Peyer's patch (tissue), 4 donors: ENCODE measurements at places on chromosomes 13 and 19. TPM values are rescaled to one million over a fixed set of nuclear protein-coding genes. Genes with fewer than 3 reads are reported as not detected.
A peak's percentile ranks its signal among the peaks of the same experiment; 100 is the strongest.

GRCh38 chr19:6723738-6724137 is 3.3 kb upstream of the C3 start:
- no peak for DNase-seq

DNA sequence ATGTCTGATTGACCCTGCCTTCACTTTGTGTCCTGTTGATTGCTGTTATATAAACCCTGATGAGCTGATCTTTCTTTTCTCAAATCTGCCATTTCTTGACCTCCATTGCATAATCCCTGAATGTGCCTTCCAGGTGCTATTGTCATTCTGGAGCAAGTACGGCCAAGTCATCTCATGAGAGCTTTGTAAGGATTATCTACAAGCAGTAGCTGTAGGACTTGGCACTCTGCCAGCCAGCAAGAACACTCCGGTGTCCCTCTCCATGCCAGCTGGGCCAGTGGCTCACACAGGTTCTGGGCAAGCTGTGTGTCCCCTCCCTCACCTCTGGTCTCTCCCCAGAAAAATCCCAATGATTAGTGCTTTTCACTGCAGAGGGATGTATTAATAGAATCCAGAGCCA is 348.1 kb downstream of the FOXO1 start:
- DNase-seq, result peak; percentile 25

DNA sequence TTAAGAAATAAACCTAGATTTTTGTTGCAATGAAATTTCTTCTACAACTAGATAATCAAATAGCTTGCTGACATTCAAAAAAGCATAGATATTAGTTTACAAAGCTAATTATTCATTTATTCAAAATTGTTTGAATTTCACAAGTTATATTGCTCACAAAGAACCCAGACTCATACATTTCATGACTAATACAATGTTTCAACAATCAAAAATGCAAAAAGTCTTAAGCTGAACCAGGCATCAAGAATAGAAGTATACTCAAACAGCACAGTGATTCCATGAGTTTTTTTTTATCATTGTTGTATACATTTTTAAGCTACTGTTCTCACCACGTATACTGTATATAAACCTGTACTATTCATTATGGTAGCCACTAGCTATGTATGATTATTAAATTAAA is 51.0 kb downstream of the DIAPH3 start:
- no peak for DNase-seq

DNA sequence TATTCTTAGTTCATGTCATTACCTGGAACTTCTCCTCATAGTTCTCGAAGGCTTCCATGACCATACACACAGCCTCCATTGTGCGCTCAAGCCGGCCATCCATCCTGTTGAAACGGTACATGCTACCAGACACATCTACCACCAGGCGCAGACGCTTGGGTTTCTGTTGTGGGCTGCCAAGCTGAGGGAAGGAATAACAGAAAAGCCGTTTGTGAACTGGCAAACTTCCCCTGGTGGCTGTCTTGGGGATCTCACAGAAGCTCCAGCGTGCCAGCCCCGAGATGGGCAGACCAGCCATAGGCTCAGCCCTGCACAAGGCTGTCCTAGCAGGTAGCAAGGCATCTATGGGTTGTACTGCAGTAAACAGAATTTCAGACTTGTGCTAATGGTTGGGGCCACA is 130.1 kb downstream of the RGCC start:
- no peak for DNase-seq

- no peak for DNase-seq
Observed at GRCh38 chr19:50258918-50259372, 55.5 kb downstream of the MYH14 start.

DNA sequence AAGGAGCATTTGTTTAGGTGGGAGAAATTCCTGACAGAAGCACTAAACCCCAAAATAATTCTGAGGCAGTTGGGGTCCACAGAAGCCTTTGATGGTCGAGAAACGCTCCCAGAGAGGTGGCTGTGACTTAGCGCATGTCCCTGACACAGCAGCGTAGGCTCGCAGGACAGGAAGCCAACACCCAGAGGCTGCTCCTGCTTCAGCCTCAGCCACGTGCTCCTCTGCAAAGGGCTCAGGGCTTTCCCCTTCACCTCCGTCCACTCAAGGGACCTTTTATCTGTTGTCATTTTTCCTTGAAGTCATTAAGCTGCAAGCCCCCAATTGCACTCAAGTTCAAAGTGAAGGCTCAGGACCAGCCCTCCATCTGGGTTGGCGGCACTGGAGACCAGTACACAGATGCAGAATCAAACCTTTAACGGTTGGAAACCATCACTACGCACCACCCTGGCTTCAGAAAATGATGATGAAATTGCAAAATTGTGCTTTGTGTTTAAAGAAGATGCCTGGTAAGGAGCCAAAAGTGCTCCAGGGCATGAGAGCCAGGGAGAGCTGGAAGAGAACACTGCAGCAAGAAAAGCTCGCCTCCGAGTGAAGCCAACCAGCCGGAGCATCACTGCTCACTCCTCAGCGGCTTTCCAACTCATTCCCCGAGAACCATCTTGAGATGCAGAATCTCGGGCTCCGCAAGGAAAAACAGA is 219.6 kb downstream of the RAP2A start:
- no peak for DNase-seq

GRCh38 chr19:50669302-50670101 is 20.3 kb downstream of the C19orf81 start:
- DNase-seq, result no peak

GRCh38 chr19:31266731-31267130 is 82.5 kb downstream of the TSHZ3 start:
- DNase-seq, result no peak

DNA sequence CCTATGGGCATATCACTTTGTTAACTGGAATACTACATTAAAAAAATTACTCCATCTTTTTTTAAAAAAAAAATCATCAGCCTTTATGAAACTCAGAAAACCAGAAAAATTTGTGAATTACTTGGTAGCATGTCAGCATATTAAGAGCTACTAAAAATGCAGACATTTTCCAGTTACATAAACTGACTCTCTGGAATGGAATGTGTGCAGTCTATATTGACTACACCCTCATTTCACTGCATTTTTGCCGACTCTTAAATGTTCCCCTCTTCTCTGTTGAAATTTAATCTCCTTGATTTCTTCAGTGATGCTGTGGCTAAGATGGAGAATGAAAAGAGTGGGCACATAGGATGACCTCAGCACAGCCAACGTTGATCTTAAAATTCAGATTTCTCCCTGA is 393.8 kb downstream of the ITGBL1 start:
- no peak for DNase-seq

DNA sequence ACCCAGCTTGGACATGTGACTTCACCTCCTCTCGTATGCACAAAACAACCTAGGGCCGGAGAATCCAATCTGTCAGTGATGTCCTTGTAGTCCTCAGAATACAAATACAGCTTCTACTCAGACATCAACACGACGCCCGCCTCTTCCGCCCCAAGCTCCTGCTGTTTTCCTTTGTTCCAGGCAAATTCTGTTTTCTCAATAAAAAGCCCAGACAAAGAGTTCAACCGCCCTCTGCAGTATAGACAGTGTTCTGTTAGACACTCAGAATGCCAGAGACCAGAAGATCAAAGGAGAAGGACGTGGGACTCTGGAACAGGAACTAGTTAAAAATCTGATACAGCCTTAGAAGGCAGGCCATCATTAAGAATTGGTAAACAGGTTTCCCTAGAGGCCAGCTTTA is 42.0 kb upstream of the GGACT start:
- DNase-seq, result no peak

DNA sequence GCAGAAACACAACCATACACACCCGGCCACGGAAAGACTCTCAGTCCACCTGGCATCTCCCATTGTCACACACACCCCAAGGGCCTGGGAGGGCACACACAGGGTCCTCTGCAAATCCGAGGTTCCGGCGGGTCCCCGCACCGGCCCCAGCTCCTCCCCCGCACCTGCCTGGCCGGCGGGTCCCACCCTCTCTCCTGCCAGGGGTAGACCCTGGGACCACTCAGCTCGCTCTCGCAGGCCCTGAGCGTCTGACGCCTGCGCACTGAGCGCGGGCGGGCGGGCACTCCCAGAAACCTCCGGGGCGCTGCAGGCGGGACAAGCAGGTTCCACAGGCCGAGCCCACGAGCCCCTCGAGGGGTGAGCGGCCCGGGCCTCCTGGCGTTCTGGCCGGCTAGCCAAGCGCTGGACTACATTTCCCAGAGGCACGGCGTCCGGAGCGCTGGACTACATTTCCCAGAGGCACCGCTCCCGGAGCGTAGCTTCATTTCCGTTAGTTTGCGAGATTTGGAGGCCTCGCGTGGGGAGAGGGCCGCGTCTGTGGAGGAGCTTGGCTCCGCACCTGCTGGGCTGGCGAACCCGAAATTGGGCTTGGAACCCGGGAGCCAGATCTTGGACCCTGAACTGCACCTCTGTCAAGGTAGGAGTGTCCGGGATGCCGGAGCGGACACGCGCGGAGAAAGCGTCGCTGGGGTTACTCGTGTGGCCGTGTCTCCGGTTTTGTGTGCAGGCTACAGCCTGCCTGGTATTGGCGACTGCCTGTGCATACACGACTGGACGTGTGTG is at the start of gene ZNF420:
Gene ZNF420 (plus strand): TSS at position 500 of the 783 bp plus-strand sequence. CDS start 10,686 bp downstream, outside the sequence.
- peak; percentile 98 for DNase-seq

DNA sequence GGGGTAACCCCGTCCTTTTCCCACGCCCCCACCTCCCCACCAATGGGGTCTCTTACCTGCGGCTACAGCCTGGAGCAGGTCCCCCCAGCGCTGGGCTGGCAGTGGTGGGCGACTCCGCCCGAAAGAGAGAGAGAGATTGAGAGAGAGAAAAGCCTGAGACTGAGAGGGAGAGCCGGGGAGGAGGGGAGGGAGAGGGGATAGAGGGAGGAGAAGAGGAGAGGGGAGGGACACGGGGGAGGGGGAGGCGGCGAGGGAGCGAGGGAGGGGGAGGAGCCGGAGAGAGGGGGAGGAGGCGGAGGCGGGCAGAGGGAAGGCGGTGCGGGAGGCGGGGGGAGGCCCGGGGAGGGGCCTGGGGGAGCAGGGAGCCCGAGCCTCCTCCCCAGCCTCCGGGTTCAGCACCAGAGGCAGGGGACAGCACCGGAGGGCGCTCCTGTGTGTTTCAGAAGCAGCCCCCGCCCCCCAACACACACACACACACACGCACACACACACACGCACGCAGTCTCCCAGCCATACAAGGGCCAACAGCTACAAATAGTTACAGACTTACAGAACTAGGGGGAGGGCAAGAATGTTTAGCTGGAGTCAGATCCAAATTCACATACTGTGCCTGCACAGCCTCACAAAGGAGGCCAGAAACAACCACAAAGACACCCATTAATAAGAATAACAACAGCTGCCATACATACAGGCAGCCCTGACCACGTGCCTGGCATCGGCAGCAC is at the start of gene SLC8A2:
Gene SLC8A2 (minus strand): TSS at position 161 of the 725 bp plus-strand sequence. CDS start 5,490 bp downstream, outside the sequence.
- DNase-seq, result no peak

DNA sequence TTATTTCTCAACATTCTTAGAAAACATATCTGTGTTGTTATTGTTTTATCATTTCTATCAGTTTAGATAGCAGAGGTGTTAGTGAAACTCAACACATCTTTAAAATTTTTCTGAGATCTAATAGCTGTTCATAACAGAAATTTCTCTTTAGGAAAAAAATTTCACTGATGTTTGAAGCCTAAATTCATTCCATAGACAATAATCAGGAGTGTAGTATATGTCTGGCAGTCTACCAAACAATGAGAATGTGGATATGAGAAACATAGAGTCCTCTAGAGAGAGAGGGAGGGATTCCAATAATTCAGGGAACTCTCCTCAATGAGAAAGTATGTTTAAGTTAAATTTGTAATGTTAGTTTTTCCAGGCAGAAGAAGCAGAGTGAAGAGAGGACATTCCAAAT is 118.2 kb upstream of the EDNRB start:
- DNase-seq, result no peak

- peak; percentile 37 for DNase-seq
Observed at GRCh38 chr13:110131424-110131823, 175.5 kb downstream of the COL4A1 start.

DNA sequence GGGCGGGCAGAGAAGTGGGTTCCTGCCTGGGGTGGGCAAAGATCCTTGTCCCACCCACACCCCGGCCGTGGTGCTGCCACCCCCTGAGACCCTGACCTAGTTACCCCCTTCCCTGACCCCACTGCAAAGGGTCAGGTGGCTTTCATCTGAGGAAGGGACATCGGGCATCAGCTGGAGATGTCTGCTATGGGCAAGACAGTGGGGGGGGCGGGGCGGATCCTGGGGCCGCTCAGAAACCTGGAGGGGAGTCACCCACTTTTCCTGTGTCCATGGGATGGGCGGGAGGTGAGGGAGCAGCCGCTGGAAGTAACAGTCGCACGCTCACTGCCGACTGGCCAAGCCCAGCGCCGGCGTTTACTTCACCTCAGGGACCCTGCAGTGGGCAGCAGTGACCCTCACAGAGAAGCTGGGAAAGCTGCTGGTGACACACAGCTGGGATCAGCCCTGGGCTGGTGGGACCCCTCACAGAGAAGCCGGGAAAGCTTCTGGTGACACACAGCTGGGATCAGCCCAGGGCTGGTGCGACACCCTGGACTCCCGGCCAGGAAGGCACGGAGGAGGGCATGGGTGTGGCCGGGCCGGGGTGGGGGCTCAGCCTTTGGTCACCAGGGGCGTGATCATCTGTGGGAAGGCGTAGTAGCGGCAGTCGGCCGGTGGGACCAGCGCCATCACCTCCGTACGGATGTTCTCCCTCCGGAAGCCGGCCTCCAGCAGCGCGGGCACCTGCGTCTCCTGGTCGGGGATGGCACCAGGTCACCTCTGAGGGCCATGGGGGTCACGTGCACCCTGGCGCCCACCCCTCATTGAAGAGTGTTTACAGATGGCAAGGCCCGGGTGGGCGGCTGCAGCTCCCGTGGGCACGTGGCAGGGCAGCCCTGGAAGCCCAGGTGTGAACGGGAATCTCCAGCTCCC is 4.3 kb downstream of the GAMT start:
- no peak for DNase-seq

GRCh38 chr13:112655913-112656312 is 33.9 kb upstream of the ATP11A start:
- DNase-seq, result no peak

DNA sequence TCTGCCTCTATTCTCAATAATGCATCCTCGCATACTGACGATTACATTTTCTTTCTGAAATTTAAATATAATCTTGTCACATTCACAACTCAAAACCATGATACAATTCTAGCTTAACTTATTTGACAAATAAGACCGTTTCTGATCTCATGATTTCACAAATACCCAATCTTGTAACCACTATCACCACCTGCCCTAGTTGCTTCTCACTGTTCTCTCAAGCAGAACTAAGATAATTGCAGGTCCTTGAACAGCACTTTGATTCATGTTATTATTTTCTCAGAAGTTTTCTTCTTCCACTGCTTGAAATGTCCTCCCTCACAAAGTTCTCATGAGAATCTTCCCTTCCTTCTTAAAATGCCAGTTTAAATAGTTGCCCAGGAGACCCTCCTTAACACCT is 211.4 kb downstream of the PCDH9 start:
- DNase-seq, result no peak

GRCh38 chr13:20174656-20175405 is 14.0 kb upstream of the GJA3 start:
- peak; percentile 92 for DNase-seq

The AXL gene
- 7.2 TPM for total RNA-seq

The SOHLH2 gene
- not detected for total RNA-seq

The GPR42 gene
- total RNA-seq, result not detected

The BEST2 gene
- total RNA-seq, result 20.5 TPM

The RNF17 gene
- total RNA-seq, result not detected

The KIR2DL1 gene
- total RNA-seq, result not detected

The DYRK1B gene
- 38.7 TPM for total RNA-seq

The LRP3 gene
- total RNA-seq, result 25.6 TPM

The PALM gene
- 28.7 TPM for total RNA-seq

The SULT2B1 gene
- 4.0 TPM for total RNA-seq

The CHAF1A gene
- total RNA-seq, result 12.6 TPM

The LPAR2 gene
- total RNA-seq, result 14.9 TPM

The ZNF700 gene
- 37.8 TPM for total RNA-seq
